Kidney tubule cell (primary cell): ENCODE measurements at places on chromosomes 3 and 15.
A peak's percentile ranks its signal among the peaks of the same experiment; 100 is the strongest.

- DNase-seq, result peak; percentile 61
Measured at GRCh38 chr3:119148493-119149180, 2.7 kb downstream of the TEX55 start.

DNA sequence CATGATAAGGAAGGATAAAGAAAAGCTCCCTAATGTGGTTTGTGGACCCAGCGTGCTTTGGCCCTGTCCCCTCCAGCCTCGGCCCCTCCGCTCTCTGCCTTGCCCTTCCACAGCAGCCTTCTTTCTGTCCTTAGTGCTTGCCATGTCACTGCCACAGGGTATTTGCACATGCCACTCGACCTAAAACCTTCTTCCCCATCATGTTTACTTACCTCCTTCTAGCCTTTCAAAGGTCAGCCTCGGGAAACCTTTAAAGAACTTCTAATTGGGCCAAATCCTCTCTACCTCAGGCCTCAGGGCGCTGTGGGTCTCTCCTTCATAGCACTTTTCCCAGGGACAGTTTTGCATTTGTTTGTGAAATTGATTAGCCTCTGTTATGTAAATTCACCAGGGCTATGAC lies 73.0 kb downstream of the SCN11A start:
- DNase-seq, result no peak

GRCh38 chr3:127709320-127710060 lies 36.7 kb downstream of the ABTB1 start:
- DNase-seq, result no peak

GRCh38 chr3:18725668-18726407 lies 300.7 kb upstream of the SATB1 start:
- no peak for DNase-seq

DNA sequence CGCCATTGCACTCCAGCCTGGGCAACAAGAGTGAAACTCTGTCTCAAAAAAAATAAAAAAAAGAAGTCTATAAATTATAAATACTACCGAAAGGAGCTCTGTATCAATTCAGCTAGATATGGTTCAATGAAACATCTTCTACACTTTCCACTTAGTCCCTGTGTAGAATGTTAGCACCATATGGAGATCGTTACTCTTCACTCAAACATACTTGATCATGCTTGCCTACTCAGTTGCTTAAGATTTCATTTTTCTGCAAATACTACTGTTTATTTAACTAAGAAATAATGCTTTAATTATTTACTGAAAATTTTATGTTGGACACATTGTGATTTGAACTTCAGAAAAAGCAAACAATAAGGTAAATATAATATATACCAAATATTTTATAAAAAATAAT lies 17.1 kb upstream of the NANOGP8 start:
- no peak for DNase-seq

DNA sequence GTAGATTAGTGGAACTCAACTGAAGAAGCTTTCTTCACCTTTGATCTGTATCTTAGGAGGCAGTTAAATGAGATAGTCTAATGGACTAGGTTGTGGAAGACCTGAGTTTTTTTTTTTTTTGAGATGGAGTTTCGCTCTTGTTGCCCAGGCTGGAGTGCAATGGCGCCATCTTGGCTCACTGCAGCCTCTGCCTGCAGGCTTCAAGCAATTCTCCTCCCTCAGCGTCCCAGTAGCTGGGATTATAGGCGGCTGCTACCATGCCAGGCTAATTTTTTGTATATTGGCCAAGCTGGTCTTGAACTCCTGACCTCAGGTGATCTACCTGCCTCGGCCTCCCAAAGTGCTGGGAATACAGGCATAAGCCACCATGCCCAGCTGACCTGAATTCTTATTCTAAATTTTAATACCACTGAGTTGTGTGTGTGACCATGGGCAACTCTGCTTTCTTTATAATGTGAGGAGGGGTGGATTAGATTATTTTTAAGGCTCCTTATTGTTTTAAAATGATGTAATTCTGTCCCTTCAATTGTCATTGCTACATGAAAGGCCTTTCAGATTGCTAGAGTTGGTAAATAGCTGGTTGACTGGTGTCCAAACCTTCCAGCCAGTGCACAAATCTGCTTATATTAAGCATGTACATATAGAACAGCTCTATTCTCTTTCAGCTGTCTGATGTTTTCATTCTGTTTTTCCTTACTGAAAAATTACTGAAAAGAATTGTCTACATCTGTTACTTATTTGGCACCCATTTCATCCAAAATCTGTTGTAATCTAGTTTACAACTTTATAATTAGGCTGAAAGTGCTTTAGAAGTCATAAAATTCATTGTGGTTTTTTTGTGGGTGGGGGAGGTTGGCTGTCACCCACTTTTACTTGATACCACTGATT lies 2.3 kb downstream of the LNP1 start:
- peak; percentile 23 for DNase-seq

- DNase-seq, result no peak
Measured at GRCh38 chr3:137347817-137348368, 390.1 kb downstream of the IL20RB start.

DNA sequence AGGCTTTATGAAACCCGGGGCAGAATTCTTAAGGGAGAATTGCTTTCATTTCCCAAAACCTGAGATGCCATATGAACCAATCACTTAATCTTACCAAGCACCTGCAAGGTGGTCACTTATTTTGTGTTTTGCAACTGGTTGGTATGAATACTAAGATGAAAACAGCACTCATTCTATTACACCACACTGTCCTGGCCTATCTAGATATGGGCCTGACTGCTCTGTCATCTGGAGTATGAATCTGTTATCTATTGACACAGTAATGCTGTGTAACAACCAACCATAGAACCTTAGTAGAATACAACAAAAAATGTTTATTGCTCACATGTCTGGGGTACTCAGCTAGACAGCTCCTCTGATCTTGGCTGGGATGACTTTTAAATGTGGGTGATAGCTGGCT lies 74.8 kb downstream of the TMEM266 start:
- no peak for DNase-seq

DNA sequence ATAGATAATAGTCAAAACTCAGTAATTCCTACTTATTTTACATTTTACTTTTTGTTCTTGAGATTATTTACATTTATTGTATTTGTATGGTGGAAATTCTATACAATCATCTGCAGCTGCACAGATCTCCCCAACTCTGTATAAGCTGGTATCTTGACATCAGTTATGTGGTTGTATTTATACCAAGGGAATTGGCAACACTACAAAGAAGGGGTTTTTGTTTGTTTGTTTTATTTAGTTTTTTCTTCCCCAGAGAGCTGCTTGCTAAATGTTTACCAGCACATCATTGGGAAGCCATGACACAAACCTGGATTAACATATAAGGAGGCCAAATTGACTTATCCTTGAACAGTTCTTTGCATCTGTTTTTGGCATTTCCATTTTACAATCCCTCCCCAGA lies 389.2 kb upstream of the KCNMB2 start:
- no peak for DNase-seq

- DNase-seq, result peak; percentile 96
Measured at GRCh38 chr15:87477737-87478686, 778.5 kb downstream of the NTRK3 start.
